ENCODE measurements at places on chromosomes 6 and 20.

DNA sequence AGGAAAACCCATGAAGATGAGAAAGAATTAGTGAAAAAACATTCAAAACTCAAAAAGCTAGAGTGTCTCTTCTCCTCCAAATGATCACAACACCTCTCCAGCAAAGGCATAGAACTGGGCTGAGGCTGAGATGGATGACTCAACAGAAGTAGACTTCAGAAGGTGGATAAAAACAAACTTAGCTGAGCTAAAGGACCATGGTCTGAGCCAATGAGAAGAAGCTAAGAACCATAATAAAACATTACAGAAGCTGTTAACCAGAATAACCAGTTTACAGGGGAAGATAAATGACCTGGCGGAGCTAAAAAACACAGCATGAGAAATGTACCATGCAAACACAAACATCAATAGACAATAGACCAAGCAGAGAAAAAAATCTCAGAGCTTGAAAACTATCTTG lies 904.1 kb upstream of the MANEA start:
- no peak for DNase-seq

DNA sequence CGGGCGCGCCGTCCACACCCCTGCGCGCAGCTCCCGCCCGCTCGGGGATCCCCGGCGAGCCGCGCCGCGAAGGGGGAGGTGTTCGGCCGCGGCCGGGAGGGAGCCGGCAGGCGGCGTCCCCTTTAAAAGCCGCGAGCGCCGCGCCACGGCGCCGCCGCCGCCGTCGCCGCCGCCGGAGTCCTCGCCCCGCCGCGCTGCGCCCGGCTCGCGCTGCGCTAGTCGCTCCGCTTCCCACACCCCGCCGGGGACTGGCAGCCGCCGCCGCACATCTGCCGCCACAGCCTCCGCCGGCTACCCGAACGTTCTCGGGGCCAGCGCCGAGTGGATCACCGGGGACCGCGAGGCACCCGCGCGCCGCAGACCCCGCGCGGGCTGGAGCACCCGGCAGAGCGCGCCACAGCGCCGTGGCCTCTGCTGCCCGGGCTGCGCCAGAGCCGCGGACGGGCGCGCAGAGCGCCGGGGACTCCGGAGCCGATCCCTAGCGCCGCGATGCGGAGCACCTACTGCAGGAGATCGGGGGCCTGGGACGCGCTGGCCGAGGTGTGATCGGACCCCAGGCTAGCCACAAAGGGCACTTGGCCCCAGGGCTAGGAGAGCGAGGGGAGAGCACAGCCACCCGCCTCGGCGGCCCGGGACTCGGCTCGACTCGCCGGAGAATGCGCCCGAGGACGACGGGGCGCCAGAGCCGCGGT lies at the start of gene BMP2:
Gene BMP2 (plus strand): TSS at position 151 of the 692 bp plus-strand sequence. CDS start 2,441 bp downstream, outside the sequence.
- no peak for DNase-seq

GRCh38 chr6:151313066-151313491 lies 73.3 kb downstream of the AKAP12 start:
- DNase-seq, result no peak

DNA sequence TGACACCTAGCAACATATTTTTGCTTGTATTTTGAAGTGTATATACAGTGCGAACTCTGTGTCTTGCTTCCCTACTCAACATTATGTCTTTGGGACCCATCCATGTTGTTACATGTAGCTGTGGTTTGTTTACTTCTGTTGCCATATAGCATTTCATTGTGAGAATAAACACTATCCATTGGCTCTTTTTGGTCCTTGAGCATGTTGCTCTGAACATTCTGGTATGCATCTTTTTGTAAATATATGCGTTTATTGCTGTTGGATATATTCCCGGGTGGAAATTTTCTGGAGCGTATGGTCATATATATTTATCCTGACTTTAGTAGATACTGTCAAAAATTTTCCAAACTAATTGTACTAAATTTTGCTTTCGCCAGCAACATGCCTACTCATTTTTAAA lies 222.5 kb upstream of the SPTLC3 start:
- no peak for DNase-seq

DNA sequence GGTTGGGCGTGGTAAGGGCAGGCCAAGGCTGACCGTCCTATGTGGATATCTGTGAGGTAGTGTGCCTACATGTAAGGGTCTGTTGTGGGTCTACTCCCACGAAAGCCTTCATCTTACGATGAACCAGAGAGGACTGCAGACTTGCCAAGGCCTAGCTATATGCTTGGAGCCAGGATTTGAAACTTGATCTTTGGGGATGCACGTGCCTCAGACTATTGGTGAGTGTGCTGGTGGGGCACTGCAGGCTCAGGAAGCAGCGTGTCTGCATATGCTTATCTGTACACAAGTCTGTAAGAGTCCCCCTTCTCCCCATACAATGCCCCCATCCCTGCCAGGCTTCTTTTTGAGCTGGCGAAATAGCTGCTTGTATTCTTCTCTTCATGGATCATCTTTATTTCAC lies 17.9 kb downstream of the PLCG1 start:
- no peak for DNase-seq

GRCh38 chr6:167238146-167238693 lies 52.9 kb upstream of the UNC93A start:
- no peak for DNase-seq

DNA sequence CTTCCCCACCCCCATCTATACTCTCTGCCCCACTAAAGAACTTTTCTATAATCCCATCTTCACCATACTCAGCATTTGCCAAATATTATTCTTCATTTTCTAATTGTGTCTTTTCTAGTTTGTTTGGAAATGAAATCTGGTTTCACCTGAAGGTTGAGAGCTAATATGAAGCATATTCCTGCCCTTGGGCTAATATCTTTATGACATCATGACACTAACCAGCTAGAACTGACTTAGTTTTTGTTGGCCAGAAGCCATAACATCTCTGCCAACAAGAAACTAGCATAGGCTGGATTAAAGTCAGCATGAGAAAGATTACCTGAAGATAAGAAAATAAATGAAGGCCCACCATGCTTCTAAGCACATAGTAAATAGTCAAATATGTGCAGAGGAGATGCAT lies 16.7 kb downstream of the UNC5CL start:
- no peak for DNase-seq

DNA sequence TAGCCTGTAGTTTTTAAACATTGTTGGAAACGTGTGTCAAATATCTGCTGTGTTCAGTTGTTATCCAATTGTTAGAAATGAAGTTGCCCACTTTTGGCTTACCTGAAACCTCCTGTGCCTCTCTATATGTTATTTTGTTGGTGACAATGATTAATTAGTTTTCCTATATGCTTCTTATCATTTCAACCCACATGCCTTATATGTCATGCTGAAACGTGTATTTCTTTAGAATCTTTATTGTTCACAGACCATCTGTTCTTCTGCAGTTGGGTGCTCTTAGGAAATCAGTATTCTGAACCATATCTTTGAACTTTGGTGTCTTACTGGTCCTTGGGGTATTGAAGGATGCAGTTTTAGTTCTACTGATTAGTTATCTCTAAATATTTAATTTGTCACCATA lies 91.2 kb upstream of the SCGN start:
- no peak for DNase-seq

- no peak for DNase-seq
These were observed 57.3 kb upstream of the SLC35B3 start for GRCh38 chr6:8492536-8493133.

Measured in CD4-positive, alpha-beta T cell (primary cell).